ENCODE measurements at places on chromosomes 13 and 19. TPM values are rescaled to one million over a fixed set of nuclear protein-coding genes. Genes with fewer than 3 reads are reported as not detected.

DNA sequence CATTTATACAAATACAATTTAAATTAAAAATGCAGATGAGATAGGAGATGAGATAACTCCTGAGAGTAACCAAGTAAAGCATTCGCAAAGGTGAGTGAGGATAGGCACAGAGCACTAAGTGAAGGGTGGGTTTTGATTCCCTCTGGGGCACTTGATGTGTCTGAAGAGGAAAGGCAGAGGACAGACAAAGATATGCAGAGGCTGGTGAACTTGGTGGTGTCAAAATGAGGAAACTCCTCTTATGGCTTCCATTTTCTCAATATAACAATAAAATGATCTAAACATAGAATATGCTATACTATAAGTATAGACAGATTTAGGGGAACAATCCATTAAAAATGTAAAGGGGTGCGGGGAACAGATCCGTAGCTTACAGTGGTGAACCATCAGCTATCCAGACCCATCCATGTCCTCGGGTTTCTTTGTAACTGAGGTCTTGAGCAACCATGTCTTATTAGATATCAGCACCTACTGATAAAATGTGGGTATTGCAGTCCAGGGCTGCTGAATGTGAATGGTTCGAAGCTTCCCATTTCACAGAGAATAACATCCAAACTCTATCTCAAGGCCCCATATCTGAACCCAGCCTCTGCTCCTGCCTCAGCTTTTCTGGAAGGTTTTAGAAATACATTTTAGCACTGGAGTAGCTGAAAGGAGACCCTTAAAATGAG, 73.9 kb upstream of the SLC10A2 start:
- DNase-seq: no peak

- DNase-seq: peak; percentile 65
These were observed 638 bp downstream of the ADGRE5 start for GRCh38 chr19:14381689-14382474.

GRCh38 chr13:104327211-104327610, 1261.0 kb upstream of the SLC10A2 start:
- no peak for DNase-seq

DNA sequence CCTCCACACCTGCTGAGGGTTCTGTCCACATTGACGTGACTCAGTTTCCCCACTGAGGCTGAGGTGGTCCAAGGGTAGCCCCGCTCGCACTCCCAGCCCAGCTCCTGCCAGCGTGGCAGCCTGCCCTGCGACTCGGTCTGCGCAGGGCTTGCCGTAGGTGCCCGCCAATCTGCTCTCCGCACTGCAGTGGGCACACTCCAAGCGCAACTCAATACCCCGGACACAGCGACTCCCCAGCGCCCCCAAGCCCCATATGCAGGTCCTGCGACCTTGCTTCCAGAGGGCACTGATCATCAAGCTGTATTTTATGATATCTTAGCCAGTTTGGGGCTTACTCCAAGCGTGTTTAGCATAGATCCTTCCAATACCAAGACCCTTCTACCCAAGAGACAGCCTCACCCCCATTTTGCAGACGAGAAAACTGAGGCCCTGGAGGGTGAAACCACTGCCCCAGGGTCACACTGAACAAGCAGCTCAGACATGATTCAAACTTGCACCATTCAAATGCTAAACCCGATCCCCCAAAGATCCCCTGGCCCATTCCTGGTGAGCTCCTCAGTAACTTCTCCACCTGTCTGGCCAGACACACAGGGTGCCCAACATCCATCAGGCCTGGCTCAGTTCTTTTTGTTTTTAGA, 13.5 kb downstream of the PTPRS start:
- DNase-seq: no peak

DNA sequence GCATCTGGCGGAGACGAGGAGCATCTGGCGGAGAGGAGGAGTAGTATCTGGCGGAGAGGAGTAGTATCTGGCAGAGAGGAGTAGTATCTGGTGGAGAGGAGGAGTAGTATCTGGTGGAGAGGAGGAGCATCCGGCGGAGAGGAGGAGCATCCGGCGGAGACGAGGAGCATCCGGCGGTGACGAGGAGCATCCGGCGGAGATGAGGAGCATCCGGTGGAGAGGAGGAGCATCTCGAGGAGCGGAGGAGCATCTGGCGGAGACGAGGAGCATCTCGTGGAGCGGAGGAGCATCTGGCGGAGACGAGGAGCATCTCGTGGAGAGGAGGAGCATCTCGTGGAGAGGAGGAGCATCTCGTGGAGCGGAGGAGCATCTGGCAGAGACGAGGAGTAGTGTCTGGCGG, 18.6 kb downstream of the C13orf46 start:
- peak; percentile 0 for DNase-seq

DNA sequence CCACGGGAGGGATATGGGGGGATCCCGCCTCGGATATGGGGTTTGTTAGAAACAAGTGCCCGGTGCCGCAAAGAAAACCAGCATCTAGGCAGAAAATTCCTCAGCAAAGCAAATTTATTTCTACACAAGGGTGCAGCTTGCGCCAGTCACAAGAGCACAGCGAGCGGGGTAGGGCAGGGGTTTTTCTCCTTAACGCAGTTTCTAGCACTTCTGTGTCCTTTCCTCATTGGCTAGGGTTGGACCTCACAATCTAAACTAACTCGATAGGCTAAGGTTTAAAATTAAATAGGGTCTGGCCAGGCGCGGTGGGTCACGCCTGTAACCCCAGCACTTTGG, 595 bp downstream of the ZNF440 start:
- DNase-seq: no peak

DNA sequence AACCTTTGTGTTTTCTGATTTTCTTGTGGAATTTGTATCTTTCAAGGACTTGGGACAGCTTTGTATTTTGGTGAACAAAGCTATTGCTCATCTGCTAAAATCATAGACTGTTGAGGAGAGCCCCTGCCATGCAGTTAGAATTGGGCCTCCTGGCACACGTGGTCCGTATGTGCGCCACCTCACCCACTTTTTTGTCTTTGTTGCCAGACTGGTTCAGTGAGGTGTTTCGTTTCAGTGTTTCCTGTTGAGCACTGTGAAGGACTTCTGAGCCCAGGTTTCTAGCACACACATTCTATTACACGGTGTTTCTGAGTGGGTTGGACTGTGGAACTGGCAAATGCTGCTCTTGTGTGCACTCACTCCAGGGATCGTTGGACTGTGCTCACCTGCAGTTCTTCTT, 37.6 kb upstream of the RNF113B start:
- DNase-seq: no peak

DNA sequence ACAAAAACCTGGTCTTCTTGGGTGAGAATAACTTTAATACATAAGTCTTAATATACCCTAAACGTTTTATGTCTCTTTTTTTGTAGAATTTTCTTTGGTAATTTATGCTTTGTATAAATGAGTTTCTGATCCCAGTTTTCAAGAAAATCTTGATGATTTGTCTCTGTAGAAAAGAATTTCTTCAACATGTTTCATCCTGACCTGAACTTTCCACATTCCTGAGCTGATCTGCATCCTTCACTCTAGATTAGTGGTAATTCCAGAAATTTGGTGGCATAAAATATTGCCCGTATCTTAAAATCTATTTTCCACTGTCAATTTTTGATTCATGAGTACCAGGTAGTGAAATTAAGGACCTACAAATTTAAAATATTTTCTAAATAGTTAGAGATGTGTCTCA, 16.3 kb downstream of the ZNF714 start:
- no peak for DNase-seq

DNA sequence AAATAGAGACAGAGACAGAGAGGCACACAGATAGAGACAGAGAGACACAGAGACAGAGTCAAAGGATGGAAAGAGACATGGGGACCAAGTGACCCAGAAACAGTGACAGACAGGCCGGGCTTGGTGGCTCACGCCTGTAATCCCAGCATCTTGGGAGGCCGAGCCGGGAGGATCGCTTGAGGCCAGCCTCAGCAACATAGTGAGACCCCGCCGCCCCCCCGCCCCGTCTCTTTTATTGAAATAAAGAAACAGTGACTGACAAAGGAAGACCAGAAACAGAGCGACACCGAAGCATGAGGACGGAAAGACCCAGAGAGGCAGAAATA, 848 bp upstream of the NECTIN2 start:
- peak; percentile 60 for DNase-seq

DNA sequence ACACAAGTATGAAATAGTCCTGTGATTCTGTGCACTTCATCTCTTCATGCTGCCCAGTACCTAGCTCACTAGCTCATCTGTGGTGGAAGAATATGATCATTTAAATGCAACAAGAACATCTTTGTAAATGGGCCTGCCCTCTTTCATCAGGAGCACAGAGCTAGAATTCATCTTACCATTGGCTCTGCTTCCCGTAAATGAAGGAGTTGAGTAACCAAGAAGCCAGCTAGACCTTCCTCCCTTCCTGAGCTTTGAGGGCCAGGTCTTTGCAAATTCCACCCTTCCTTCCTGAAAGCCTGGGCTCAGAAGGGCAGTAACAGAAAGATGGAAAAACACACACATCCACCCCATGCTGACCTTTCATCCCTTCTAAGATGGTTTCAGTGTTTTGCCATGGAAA, 82.0 kb downstream of the FRY start:
- DNase-seq: no peak

GRCh38 chr19:29245215-29245614, 32.3 kb upstream of the UQCRFS1 start:
- no peak for DNase-seq

- peak; percentile 51 for DNase-seq
These were observed 851 bp downstream of the ZNF320 start for GRCh38 chr19:52896431-52897137.

DNA sequence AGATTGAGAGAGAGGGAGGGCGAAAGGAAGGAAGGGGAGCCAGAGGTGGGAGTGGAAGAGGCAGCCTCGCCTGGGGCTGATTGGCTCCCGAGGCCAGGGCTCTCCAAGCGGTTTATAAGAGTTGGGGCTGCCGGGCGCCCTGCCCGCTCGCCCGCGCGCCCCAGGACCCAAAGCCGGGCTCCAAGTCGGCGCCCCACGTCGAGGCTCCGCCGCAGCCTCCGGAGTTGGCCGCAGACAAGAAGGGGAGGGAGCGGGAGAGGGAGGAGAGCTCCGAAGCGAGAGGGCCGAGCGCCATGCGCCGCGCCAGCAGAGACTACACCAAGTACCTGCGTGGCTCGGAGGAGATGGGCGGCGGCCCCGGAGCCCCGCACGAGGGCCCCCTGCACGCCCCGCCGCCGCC, at the start of gene TNFSF11:
Gene TNFSF11 (plus strand): TSS at position 142 of the 400 bp plus-strand sequence. CDS start 152 bp downstream, at position 294.
- DNase-seq: no peak

- no peak for DNase-seq
These were observed 191.0 kb downstream of the SHISA2 start for GRCh38 chr13:25860862-25861261.

DNA sequence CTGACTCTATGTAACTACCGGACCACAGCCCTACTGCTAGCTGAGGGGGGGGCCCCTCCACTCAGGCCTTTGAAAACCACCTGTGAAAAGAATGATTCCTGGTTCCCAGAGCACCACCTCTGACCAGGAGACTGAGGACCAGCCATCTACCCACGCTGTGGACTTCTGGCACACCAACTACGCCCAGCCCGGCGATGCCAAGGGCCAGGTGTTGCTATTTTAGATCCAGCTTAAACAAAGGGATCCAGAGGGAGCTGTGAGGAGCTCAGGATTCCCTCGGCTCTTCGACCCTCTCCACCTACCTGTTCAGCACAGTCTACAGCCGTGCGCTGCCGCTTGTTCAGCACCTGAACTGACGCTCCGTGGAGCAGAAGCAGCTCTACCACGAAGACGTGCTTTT, 23.0 kb downstream of the PDCD5 start:
- no peak for DNase-seq

GRCh38 chr19:38003438-38004185, 96.6 kb downstream of the SIPA1L3 start:
- peak; percentile 82 for DNase-seq

DNA sequence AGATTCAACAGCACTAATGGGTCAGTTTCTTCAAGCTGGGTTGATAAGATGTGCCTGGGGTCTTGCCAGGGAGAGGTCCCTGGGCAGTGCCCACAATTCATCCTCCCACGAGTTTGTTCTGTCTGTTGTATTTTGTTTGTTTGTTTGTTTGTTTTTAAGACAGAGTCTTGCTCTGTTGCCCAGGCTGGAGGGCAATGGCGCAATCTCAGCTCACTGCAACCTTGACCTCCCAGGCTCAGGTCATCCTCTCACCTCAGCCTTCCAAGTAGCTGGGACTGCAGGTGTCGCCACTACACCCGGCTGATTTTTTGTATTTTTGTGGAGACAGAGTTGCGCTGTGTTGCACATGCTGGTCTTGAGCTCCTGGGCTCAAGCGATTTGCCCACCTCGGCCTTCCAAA, 120.1 kb downstream of the NUFIP1 start:
- no peak for DNase-seq

The ATP4A gene
- total RNA-seq: not detected

The GZMM gene
- total RNA-seq: 0.81 TPM

The LYPD3 gene
- total RNA-seq: 0.35 TPM

The C13orf46 gene
- 0.65 TPM for total RNA-seq

The ADM5 gene
- 1.2 TPM for total RNA-seq

The CCDC8 gene
- 29.6 TPM for total RNA-seq

The CACNG7 gene
- not detected for total RNA-seq

The SPACA6 gene
- total RNA-seq: 17.1 TPM

The TEX29 gene
- not detected for total RNA-seq

The PODNL1 gene
- total RNA-seq: 1.1 TPM

The SMAD9 gene
- 3.8 TPM for total RNA-seq

The GIPC3 gene
- total RNA-seq: 1.6 TPM

Measured in left cardiac atrium (tissue), 4 donors.